Renal cortex interstitium (tissue), 15 donors: ENCODE measurements at places on chromosomes 7 and 10.

DNA sequence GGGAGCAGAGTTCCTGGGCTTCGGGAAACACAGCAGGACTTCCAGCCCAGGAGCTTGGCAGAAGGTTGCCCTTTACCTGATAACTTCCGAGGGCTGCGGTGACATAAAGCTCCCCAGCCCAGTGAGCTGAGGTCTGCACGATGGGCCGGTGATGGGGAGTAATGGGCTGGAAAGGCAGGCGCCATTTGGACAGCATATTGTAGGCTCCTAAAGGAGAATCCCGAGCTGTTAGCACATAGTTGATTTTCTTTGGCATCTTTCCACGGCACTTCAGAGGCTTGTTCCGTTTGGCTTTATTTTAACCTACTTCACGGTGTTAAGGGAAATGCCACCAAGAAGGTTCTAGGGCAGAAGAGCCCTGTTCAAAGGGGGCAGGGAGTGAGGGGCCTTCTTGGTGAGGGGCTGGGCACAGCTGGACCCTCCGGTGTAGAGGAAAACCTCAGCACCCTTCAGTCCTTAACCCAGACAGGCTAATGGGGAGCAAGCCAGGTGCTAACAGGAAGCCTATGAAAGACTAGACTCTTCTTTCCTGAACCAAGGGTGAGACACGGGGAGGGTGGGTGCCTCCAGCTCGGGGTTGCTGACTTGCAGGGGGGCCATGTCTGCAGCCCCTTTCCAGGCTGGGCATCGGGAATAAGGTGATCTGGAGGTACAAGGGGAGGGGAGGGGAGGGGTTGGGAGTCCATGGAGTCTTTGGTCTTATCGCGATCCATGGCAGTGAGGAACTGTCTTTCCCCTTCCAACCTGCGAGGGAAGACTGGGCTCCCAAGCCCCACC lies 347.7 kb downstream of the GLRX3 start:
- peak; percentile 23 for DNase-seq

GRCh38 chr10:21125471-21126228 lies 228.5 kb upstream of the NEBL start:
- DNase-seq: no peak

DNA sequence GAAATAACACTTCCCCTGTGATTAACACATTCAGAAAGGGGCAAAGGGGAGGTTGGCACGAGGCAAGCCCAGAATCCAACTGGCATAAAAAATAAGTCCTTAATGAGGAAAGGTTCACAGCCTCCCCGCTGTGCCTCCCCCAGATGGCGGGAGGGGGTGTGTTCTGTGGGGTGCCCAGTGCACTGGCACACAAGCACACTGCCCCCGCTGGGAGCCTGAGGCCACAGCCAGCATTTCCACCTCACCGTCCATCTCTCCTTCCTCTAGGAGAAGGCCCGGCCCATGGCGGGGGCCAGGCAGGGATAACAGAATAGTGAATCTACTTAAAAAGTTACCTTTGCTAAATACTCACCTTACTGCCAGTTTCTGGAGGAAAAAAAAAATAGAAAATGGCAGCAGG lies 43.2 kb downstream of the PRKAG2 start:
- no peak for DNase-seq

DNA sequence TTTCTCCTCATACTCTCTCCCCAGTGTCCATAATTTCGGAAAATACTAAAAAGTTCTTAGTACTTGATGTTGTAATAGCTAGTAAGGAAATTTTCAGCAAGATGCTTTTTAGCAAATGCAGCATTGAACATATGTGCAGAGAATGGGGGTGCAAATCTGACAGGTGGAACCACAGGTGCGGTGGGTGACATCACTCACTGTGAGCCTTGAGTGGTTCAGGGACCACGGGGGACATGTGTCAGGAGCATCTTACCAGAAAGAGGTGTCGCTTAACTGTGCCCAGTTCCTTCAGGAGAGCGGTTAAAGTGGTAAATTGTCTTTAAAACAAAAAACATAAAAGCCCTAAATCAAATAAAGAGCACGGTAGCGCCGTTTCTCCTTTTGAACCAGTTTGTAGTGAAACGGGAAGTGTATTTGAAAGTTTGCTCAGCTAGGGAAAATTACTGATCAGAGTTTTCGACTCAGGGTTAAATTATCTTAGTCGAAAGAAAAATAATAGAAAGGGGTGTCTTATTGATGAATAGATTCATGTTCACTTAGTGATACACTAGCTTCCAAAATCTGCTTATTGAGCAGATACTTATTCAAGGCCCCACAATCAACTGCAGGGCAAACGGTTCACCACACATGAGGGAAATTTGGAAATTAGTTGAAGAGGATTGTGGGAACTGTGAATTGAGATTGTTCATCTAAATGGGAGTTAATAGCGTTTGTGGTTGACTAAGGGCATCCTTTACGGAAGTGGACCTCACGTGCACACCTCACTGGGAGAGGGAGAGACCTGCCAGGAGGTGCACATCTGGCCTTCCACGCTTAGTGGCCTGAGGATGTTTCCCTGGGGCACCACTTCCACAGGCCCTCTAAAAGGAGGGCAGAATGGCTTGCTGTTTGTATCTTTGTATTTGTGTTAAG lies 12.7 kb downstream of the CUL1 start:
- no peak for DNase-seq
